ENCODE measurements at places on chromosomes 5 and 9.

- no peak for DNase-seq
Observed at GRCh38 chr5:33611877-33612276, 171.1 kb downstream of the TARS1 start.

DNA sequence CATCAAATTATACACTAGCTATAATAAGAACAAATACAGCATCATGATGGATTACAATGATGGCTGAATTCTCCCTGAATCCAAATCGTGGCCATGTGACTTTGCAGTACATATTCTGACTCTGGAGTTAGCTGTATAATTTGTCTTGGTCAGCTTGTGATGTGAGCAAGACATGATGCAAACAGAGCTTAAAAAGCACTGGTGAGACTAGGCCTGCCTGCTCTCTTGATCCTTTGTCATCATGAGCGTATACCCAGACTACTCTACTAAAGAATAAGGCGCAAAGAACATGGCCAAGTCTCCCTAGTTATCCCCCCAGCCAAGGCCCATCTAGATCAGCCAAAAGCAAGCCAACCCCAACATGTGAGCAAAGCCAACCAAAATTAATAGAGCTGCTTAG, 34.7 kb upstream of the IFNE start:
- DNase-seq = no peak

DNA sequence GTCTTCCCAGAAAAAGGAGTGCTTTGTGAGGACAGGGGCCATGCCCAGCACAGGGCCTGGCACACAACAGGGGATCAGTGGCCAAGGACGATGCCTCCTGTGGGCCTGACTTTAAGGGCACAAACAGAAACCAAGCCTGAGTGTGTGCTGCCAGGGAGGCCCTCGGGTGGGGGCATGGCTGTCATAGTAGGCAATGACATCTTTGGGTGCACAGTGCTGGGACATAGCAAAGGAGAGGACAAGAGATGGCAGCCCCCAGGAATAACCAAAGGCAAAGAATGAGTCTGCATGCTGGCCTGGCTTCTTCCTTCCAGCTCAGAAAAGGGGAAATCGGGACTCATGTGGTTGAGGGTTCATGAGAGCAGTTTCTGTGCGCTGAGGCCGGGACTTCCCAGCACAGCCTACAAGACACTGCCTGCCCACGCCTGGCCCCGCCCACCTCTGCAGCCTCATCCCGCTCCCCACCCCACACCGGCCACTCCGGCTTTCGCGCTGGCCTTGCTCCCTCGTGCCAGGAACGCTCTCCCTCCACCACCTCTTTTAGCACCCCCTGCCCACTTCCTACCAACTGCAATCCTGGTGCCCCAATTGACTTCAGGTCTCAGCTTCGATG, 13.8 kb upstream of the LHX2 start:
- no peak for DNase-seq

DNA sequence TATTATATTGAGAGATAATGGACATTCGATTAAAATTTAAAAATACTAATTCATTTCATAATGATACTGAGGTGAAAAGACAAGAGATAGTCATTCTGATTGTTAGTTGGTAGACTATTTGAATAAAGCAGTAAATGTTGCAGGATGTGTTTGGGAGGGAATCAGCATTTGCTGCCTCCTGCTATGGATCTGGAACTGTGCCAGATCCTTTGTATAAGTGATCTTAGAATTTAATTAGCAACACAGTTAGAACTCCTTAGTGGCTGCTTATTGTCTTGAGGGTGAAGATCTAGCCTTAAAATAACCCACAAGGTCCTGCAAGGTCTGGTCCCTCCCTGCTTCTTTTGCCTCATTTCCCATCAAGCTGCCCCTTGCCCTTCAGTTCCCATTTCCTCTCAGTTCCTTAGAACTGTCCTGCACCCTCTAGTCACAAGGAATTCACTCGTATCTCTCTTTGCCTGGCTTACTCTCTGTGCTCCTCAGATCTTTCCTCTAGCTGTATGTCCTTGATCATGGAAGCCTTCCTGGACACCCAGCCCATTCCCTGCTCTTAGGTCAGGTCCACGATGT, 12.5 kb downstream of the LECT2 start:
- no peak for DNase-seq
